Cardiac septum (tissue), 1 donor: ENCODE measurements at places on chromosomes 7 and 10. TPM values are rescaled to one million over a fixed set of nuclear protein-coding genes. Genes with fewer than 3 reads are reported as not detected.

DNA sequence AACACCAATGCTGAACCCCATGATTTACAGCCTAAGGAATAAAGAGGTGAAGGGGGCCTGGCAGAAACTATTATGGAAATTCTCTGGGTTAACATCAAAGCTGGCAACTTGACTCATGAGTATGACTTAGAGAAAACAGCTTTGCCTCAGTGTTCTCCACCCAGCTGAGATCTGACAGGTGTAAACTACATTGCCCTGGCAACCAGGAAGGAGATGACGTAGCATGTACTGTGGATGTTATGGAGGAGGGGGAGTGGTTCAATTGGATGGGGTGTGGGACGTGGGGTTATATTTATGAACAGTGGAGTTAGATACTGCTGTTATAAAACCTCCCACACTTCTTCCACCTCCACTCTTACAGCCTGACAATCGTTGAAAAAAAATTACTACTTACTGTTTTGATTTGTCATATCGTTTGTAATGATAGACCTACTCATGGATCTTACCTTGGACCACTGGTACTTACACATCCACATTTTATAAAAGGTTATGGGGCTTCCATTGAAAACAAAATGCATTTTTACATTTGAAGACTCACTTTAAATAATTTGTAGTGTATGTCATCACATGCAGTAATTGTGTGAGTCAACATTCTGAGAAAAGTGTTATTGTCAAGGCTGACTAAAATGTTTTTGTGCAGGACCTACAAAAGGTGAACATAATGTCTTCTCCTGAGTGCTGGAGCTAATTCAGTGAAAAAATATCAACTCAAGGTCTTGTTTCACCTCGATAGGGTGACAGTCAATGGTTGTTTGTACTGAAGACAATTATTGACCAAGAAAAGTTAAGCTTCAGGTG is 6.4 kb downstream of the OR2F1 start:
- no peak for DNase-seq

GRCh38 chr10:73907841-73908517 is 3.0 kb upstream of the PLAU start:
- no peak for DNase-seq

- DNase-seq = no peak
Measured at GRCh38 chr7:128090492-128090891, 59.3 kb upstream of the LRRC4 start.

DNA sequence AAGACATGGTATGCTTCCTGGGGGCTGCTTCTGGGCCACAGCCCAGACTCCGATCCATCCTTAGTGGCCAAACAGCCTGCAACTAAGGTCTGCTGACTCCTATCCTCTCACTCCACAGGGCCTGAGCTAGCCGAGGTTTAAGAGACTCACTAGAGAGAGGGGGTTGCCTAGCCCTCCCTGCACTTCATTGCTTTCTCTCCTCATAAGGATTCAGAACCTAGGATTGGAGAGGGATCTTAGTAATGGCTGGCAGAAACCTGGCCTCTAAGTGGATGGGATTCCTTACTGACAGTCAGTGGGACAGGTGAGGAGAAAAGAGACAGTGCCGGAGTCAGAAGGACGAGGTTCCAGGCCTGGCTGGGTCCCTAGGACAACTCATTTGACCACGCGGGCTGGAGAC is 8.2 kb upstream of the DDIT4 start:
- no peak for DNase-seq

Gene HHEX
- total RNA-seq = 4.4 TPM
